Fibroblast of skin of right biceps (primary cell): ENCODE measurements at places on chromosomes 4 and X.

- DNase-seq = no peak
These were observed 524.7 kb downstream of the IL15 start for GRCh38 chr4:142161086-142161485.

GRCh38 chr4:839675-840443, 13.9 kb upstream of the CPLX1 start:
- DNase-seq = no peak

DNA sequence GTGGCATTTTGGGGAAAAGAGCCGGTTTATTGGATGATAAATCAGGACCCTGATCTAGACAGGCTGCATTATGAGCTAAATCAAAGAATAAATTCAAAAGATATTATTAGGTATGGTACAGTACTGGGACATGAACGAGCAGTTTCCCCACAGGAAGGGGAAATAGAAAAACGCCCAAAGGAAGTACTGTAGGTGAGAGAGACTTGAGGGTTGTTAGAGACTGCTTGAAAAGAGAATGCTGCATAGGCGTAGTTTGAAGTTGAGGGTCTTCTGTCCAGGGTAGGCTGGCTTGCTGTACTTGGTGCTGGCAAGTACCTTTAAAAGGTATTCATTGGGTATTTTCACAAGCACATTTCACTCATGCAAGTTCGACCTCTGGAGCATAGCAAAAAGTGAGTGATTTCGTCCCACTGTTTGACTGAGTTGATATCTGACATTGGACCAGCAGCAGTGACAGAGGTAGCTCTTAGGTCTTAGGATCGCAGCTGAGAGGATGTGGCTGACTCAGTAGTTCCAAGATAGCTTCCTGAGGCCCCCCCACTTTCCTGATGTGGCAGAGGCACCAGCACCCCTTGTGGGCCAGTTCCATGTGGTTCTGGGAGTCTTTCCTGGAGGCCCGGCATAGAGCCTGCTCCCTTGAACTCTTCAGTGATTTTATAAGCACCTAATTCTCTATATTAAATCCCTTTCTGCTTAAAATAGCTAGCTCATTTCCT, 64.3 kb downstream of the TMEM131L start:
- no peak for DNase-seq

GRCh38 chr4:112410364-112410763, 105.6 kb downstream of the NEUROG2 start:
- no peak for DNase-seq

GRCh38 chr4:73841243-73841925, 4.9 kb downstream of the CXCL6 start:
- DNase-seq = peak; percentile 49

- DNase-seq = no peak
These were observed 133.0 kb upstream of the NALF2 start for GRCh38 chrX:69371159-69371558.

DNA sequence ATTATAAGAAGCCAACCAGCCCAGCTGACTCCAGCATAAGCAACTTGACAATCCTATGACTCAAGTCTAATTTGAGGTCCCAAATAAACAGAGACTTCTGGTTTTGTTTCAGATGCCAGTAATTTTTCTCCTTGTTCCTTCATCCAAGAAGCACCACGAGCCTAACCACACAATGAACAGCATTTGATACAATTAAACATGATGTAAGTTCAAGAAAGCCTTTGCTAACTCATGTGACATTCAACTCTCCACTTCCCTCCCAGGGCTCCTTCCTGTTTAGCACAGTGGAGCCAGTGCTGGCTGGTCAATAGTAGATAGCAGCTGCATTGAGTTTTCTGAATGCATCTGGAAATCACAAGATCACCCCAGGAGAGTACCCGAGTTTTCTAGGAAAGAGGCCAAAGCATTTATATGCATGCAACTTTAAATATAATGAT, 206.3 kb downstream of the ARHGAP24 start:
- DNase-seq = peak; percentile 97

GRCh38 chrX:55695227-55696018, 22.1 kb upstream of the RRAGB start:
- no peak for DNase-seq

DNA sequence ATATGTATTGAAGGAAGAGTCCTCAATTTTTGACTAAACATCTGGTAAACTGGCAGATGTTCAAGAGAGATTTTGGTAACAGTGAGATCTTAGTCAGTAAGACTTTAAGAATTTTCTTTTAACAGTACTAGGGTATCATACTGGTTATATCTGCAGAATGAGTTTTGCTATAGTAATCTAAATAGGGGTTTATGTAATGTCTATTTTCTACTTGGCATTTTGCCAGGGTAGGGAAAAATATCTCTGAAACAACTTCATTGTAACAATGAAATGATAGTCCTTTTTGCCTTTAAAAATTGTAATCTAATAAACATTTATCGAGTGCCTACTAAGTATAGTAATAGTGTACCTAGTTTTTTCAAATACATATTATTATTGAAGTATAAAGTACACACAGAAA, 32.1 kb downstream of the XK start:
- no peak for DNase-seq

DNA sequence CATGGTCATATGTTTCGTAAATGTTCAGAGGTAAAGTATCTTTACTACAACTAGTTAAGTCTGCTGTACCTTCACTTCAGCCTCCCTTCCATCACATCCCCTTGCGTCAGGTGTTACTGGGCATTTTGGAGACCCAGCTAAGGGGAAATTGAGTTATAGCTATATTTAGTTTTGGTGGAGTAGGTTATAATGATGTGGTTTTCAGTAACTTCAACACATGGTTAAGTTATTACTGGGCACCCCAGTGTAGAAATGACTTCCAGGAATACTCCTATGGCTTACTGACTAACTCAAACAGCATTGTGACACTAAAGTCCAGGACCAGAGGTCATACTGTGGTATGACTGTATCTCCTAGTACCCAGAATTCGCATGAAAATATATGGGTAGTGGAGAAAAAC, 23.4 kb upstream of the ACSL1 start:
- no peak for DNase-seq

DNA sequence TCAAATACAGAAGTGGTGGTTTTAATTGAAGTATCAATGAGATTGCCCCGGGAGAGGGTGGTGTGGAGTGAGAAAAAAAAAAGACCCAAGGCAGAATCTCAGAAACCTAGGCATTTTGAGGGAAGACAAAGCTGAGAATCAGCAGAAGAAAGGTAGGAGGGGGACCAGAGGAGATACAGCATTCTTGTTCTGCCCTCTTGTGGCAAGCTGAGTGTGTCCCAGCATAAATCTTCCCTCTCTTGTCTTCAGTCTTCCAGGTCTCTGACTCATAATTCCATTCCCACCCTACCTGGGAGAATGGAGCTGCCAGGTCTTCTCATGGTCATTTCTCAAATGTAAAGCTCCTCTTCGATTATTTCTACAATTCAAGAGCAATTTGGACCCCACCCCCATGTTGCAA, 32.7 kb upstream of the MAGED1 start:
- peak; percentile 25 for DNase-seq

DNA sequence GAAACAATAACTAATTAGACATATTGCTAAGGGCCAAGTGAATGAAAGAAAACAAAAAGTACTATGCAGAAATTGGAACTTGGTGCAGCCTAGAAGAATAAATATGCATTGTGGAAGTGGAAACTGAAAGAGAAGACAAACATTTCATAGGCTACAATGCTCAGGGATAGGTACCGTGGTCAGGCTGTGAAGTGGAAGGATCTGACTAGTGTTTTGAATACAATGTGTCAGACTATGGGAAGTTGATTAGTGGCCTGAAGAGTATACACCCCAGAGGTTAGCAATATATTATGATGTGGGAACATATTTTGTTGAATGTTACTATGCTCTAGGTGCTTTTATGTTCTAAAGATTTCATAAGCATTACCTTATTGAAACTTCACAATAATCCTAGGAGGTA, 36.8 kb downstream of the GPRIN3 start:
- no peak for DNase-seq

- peak; percentile 43 for DNase-seq
These were observed 13.7 kb downstream of the LINC00632 start for GRCh38 chrX:140723121-140723715.

GRCh38 chr4:2482693-2483092, 13.8 kb downstream of the RNF4 start:
- peak; percentile 42 for DNase-seq

GRCh38 chrX:13380211-13380610, 60.4 kb upstream of the ATXN3L start:
- peak; percentile 83 for DNase-seq

- DNase-seq = peak; percentile 45
These were observed 85.9 kb downstream of the MAOA start for GRCh38 chrX:43741843-43742573.

GRCh38 chrX:29834764-29835163, 380.6 kb upstream of the MAGEB2 start:
- no peak for DNase-seq

GRCh38 chrX:63506320-63506719, 155.2 kb upstream of the SPIN4 start:
- DNase-seq = peak; percentile 30

DNA sequence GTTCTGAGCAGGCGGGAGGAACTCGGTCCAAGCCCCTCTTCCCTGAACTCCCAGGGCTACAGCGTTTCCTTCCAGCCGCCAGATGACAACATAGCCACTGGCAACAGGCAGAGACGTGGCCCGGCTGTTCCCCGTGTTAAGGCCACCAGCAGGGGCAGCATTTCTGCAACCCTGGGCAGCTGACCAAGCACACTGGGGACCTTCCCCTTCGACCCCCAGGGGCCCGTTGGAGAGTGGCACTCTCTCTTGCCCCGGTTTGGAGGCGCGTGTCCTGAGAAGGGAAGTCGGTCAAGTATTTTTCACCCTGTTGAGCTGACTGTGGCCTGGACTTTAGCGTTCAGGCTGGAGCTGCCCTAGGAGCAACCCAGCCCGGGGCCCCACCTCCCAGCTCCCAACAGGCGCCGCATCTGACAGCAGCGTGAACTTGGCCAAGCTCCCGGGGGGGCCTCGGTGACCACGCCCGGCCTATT, 37.6 kb downstream of the ZBTB49 start:
- peak; percentile 10 for DNase-seq

DNA sequence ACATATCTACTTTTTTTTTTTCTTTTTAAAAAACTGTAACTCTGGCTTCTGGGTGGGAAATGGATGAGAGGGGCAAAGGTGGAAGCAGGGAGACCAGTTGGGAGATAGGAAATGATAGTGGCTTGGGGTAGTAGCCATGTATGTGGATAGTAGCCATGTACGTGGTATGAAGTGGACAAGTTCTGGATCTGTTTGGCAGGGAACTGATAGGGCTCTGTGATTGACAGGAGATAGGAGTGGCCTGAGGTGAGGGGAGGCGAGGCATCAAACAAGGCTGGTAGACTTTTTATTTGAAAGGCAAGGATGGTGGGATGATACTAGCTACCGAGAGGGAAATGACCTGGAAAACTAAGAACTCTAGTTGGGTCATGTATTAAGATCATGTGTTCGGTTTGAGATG, 117.8 kb downstream of the AFF1 start:
- DNase-seq = no peak

- peak; percentile 6 for DNase-seq
These were observed 702 bp downstream of the MMGT1 start for GRCh38 chrX:135973025-135973547.

DNA sequence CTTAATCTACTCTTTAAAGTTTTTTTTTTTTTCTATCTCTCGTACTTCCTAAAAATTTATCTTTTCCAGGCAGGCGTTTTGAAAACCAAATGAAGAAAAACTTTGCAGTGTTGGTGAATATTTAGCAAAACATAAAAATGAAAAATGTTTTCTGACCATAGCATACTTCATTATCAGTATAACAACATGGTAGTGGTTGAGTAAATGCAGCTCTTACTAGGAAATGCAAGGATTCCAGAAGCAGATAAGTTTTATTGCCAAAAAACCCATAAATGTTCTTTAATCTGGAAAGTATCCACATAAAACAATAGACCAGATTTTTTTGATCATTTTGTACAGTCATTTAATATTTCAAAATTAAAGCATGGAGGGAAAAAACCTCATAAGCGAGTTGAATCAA, 136.9 kb upstream of the GUCY1A1 start:
- DNase-seq = no peak

DNA sequence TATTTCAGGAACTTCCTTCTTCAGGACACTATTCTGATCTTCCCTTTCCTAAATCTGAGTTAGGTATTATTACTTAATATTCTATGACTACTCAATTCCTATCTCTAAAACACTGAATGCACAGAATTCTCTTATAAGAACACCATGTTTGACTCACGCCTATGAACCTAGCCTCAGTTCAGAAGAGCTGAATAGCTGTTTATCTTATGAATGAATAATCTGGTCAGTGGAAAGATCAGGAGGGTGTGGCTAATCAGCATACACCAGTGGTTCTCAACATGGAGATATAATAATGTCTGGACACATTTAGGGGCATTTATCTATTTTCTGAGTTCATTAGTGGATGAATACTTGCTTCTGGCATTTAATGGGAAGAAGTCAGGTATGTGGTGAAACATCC, 24.2 kb downstream of the EPHA5 start:
- no peak for DNase-seq

GRCh38 chr4:172357006-172357540, 543.9 kb downstream of the GALNTL6 start:
- DNase-seq = no peak

DNA sequence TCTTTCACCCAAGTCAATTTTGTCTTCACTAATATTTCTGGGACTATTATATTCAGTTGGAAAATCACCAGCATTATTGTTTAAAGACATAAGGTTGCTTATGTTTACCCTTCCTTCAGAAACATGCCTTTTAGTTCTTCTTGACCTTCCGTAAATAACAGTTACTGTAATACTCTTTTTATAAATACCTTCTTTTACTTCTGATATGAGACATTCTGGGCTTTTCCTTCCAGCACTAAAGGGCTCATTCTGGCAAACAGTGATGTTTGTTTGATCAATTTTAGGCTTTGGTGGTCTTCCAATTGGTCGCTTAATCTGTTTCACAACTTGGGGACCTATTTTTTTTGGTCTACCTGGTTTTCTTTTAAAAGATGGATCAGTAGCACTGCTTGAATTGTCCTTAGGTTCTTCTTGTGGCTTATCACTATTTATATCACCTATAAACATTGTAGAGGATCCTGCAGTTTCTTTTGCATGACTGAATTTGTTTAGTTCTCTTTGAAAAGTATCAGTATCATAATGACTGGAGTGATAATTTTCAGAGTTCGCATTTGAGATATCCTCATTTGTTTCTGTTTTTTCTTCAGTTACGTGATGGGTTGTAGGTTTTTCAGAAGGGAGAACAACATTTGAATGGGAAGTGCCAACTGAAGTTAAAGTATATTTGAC, 64.8 kb downstream of the NCAPG start:
- DNase-seq = no peak

- no peak for DNase-seq
These were observed 37.0 kb downstream of the FGF2 start for GRCh38 chr4:122863639-122864038.

- no peak for DNase-seq
These were observed 3.2 kb downstream of the KLHL2 start for GRCh38 chr4:165210566-165210965.

- DNase-seq = no peak
These were observed 968 bp downstream of the GPRIN3 start for GRCh38 chr4:89306486-89307177.

- DNase-seq = no peak
These were observed 14.5 kb upstream of the EXOC1 start for GRCh38 chr4:55838952-55839351.
